Activated T-helper 9 cell treated with anti-CD3 and anti-CD28 coated beads, Interleukin-2, amount 50 U/mL, for 16 hours (primary cell): ENCODE measurements at places on chromosomes 2 and 18.

DNA sequence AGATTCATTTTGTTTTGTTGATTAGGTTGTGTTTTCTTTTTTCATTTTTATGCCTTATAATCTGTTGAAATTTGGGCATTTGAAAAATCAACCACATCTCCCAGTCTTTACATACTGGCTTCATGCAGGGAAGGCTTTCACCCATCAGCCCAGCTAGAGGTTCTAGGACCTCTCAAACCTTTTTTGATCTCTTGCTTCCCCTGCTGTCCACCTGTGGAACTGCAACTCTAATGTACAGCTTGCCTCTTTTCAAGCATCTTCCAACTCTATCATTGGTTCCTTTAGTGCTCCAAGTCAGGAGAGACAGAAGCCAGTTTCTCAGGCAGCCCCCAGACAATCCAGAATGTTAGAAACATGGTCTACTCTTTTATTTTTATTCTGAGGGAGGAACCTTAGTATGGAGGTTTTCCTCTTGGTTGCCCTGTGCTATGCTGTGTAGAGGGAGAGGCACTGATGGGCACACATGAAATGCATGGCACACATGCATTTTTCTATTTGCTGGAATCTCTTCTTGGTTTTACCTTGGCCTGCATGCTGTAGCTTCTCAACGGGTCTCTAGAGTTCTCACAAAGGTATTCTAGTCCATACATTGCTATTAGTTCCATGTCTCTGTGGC lies 107.2 kb upstream of the L3MBTL4 start:
- no peak for DNase-seq

DNA sequence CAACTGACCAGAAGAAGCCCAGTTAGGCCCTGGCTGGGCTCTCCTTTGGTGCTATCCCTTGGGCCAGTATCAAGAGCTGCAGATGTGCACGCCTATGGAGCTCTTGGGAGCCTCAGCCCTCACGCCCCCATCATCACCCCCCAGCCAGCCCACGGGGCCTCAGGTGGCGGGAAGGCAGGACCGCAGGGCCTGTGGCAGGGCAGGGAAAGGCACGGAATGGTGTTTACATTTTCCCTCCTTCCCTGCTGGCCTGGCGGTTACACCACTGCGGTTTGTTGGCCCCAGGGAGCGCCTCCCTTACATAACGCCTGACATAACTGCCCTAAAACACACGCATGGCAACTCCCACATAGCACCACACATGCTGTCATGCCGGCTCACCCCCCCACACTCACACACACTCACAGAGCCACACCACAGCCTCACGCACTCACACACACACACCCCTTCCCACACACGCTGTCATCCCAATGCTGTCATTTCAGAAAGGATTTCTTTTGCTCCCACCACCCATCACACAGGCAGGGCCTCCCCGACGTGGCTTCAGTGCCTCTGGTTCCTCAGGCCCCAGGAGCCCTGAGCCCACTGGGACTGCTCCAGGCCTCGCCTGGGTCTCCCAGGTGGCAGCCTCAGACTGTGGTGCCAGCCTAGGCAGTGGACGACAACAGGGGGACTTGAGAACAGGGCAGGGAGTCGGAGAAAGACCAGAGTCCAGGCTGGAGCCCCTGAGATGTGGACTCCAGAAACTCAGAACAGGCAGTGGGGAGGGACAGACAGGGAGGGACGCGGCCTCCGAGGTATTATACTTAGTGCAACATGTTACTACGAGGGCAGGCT lies 15.7 kb downstream of the ZFP36L2 start:
- no peak for DNase-seq

- DNase-seq, result no peak
These were observed 47.3 kb upstream of the B3GNT7 start for GRCh38 chr2:231348173-231348572.

GRCh38 chr18:24400587-24400986 lies 3.0 kb upstream of the OSBPL1A start:
- DNase-seq, result no peak

DNA sequence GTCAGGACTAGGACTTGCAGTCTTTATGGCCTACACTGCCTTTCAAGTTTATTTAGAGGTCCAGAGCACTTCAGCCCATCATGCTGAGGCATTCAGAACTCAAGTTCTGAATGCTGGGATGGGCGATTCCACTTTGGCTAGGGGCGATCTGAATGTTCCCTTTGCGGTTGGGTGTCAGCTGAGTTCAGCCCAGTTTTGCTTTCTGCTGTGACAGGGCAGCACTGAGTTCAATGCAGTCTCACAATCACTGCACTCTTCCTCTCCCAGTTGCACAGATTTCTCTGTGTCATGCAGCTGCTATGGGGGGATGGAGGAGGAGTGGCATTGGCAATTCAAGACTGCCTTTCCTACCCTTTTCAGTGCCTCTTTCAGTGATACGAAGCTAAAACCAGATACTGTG lies 1232.0 kb upstream of the FAM98A start:
- no peak for DNase-seq

GRCh38 chr2:155975734-155976133 lies 356.8 kb downstream of the NR4A2 start:
- no peak for DNase-seq

DNA sequence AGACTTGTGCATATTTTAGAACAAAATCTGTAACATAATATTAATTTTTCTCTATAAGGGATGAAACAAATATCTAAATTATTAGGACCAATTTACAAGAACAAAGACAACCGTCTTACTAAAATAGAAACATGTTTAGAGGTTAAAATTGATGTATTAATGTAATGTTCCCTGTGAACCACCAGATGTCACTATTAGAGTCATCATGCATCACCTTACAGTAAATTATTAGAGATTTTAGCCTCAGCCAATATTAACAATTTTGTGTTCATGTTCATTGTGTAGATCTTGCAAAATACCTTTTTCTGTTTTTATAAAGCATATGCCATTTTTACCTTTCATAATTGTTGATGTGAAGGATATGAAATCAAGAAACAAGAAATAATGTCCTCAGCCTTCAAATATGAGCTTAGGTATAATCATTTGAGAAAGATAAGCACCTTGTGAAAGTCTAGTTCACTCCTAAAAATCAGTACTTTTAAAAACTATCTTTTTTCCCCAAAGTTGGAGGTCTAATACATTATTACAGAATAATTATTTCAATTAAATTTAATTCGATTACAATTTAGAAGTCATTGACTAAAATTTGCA lies 344.3 kb upstream of the KCNH7 start:
- no peak for DNase-seq

DNA sequence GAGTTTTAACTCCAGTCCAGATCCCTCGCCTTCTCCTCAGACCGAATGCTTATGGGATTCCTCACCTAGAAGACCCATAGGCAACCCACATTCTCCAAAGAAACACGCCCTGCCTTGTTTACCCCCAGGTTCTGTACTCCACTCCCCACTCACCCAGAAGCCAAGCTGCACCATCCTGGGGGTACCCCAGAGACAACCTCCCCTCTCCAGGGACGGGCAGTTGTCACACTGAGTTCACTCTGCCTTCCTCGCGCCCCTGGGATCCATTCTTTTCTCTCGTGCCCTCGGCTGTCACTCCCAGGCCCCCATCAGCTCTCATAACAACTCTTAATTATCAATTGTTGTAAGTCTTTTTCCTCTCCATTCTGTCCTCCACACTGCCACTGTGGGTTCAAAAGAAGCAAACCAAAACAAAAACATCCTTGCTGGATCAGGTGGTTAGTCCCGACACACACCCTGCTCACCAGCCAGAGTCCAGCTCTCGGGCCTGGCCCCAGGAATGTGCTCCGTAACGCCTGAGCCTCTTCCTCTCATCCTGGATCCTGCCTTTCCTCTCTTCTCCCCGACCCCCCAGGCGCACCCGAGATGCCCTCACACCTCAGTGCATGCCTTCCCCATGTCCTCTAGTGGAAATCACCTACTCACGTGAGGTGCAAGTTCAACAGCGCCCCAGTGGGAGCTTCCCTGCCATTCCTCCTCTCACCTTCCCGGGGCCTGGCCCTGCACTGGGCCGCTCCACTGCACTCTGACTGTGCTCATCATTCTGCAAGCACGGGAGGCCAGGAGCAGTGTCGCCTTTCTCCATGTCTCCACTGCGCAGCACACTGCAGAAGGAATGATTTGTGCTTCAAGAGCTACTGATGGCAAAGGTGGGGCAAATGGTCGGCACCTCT lies 20.7 kb downstream of the COX7A2L start:
- no peak for DNase-seq

GRCh38 chr2:188974164-188974563 lies at the start of gene COL3A1:
Gene COL3A1, plus strand, starts transcription at chr2:188974373. Its CDS starts 117 bp downstream, at chr2:188974490.
- no peak for DNase-seq

- DNase-seq, result no peak
These were observed 441.7 kb downstream of the ZNF521 start for GRCh38 chr18:24910221-24910620.

DNA sequence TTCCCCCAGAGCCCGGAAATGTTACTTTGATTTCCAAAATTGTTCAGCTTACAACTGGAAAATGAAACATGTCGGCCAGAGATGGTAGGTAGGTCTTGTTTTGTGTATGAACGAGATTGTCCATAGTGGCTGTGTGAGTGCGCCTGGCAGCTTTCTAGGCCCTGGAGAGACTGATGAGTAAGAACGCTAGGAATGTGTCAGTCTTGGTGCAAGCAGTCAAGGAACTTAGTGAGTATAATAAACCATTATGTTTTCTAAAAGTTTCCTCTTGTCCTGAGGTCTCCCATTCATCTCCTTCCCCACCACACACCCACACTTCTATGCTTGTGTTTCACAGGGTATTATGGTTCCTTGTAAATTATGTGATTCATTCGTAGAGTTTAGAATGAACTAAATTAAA lies 234.2 kb downstream of the CDH2 start:
- DNase-seq, result no peak

DNA sequence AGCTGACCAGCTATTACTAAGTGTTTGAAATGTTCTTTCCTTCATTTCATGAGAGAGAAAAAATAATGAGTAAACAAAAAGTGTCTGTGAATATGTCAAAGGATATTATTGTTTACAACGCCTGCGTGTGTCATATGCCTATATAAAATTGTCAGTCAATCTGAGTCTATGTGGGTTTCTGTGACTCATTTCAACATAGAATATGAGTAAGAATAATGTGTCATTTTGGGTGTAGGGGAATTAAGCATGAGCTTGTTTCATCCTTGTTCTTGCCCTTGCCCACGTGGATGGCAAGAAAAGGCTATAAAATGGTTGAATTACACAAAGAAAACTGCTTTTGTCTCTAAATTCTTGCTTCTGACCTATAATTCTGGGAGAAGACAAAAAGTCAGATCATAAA lies 466.0 kb downstream of the PTH2R start:
- DNase-seq, result no peak

DNA sequence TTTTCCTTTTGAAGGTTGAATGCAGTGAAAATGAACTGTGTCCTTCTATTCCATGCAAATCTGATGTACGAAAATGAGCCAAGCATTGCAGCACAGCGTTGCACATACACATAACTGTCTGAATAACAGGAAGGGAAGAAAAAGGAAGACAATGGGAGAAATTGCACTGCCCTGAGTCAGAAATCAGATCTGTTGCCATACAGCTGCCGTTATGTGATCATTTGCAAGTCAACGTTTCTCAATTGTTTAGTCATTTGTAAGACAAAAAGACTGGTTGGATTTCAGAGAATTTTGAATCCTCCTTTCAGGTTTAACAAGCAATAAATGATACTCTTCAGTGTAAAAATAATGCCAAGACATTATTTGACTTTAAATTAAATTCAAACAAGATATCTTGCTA lies 284.1 kb downstream of the DSEL start:
- DNase-seq, result no peak

- DNase-seq, result no peak
These were observed 84.5 kb upstream of the RBBP8 start for GRCh38 chr18:22848615-22849014.

- no peak for DNase-seq
These were observed 12.5 kb upstream of the MAL start for GRCh38 chr2:95012881-95013550.

DNA sequence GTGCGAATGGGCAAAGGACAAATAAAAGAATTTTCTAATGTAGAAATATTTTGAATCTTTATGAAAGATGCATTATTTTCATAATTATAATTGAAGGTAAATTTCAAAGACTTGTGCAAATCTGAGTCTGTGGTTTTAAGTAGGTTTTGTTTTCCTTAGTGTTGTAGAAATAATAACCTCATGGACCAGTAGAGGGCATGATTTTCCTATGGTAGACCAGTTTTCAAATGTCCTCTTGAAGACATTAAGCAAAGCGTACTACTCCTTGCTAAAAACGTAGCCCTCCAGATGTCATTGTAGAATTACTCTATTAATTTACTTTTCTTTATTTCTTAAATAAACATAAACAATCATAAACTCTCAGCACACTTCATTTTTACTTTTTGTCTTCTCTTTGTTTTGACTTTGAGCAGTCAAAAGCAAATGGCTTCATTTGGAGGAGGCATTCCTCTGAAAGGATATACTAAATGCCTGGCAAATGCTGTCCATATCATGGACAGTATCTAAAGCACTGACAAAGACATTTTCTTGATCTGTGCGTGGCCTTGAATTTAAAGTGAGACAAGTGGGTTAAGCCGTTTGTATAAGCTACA lies 85.8 kb upstream of the FAM237A start:
- no peak for DNase-seq

DNA sequence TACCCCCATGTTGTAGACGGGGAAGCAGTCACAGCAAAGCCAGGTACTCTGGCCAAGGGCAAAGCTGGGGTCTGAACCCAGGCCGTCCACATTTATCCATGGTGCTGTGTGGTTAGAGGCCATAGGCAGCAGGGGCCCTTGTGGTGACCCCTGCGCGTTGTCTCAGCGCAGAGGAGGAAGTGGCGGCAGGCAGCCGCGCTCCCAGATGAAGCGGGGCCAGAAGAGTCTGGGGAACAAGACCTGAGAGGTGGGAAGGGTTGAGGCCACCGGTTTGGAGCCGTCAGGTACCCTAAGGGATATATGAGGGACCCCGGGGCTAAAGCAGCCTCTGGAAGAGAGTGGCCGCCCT lies 770 bp downstream of the ZNF396 start:
- DNase-seq, result no peak

- no peak for DNase-seq
These were observed 1365.5 kb upstream of the CHAC2 start for GRCh38 chr2:52402128-52402527.

DNA sequence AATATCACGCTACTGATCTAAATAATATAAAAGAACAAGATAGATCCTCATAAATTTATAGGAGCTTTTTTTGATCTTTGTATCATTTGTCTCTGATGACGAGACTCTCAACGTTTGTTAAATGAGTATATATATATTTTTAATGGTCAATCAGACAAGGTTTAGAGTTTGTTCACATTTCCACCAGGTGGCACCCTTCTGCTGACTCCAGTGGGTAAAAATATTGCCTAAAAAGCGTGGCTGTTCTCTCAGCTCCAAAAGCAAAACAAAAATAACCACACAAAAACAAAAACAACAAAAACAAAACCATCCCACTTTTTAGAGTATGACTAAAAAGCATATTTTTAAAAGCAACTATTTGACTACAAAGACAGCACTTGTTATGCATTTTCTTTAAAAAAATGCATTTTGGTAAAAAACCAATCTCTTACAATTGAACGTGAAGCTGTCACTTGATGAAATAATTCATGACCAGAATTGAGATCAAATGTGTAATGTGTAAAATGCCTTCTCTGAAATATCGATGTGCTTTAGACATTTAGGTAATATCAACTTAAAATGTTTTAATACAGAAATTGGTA lies 723.2 kb downstream of the DPP10 start:
- no peak for DNase-seq
